Transverse colon (tissue), 4 donors: ENCODE measurements at places on chromosomes 2 and 18. TPM values are rescaled to one million over a fixed set of nuclear protein-coding genes. Genes with fewer than 3 reads are reported as not detected.
A peak's percentile ranks its signal among the peaks of the same experiment; 100 is the strongest.

- no peaks in the 10 kb centered on the region for H3K4me1 ChIP-seq
- no peak overlapping the region for H3K27ac ChIP-seq
- no peak for DNase-seq
Measured at GRCh38 chr18:32324181-32324580, 134.3 kb downstream of the MEP1B start.

DNA sequence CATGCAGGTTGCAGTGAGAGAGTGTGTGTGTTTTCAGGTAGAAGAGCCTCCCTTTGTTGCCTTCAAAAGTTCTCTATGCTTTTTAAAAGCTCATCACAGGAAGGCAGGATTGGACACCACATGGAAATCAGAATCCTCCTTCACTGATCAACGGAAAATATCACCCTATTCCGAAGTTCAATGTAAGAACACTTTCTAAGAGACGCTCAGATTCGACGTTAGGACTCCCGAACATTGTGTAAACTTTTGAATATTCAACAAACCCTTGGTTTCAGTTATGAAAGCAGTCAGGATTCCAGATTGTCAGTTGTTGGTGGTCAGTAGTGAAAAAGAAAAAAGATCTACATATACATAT is 561.4 kb upstream of the ID2 start:
- no peak for DNase-seq
- no peaks in the 10 kb centered on the region for H3K27me3 ChIP-seq
- peak overlapping the region; percentile 79 for H3K27ac ChIP-seq
- H3K4me1 ChIP-seq: peaks cover 29% of the 10 kb centered on the region
- no peak overlapping the region for H3K4me3 ChIP-seq

- no peaks in the 10 kb centered on the region for H3K27me3 ChIP-seq
- no peak for DNase-seq
- no peaks in the 10 kb centered on the region for H3K4me1 ChIP-seq
- H3K27ac ChIP-seq: no peak overlapping the region
- H3K36me3 ChIP-seq: no peaks in the 10 kb centered on the region
- no peak overlapping the region for H3K4me3 ChIP-seq
Measured at GRCh38 chr2:35591886-35592285, 763.7 kb upstream of the CRIM1 start.

GRCh38 chr18:70082430-70082829 is 123.1 kb downstream of the RTTN start:
- no peak overlapping the region for H3K27ac ChIP-seq
- H3K4me3 ChIP-seq: no peak overlapping the region
- no peaks in the 10 kb centered on the region for H3K4me1 ChIP-seq
- no peaks in the 10 kb centered on the region for H3K36me3 ChIP-seq

DNA sequence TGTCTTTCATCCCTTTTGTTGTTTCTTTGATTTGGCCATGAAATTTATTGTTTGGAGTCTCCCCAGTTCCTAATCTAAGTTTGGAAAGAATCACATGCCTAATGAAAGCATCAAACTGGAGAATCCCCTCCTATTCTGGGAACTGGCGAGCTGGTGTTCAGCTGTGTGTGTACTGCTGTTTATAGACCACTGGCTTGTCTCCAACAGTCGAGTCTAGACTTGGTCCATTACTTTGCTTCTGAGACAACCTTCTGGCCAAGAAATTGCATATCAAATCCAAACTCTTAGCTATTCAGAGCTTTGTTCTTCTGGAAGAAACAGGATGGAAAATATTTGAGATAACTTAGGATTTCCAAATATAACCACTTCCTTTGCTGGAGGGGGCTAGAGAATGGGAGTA is 111.5 kb upstream of the THSD7B start:
- H3K4me1 ChIP-seq: no peaks in the 10 kb centered on the region
- no peak overlapping the region for H3K27ac ChIP-seq
- H3K4me3 ChIP-seq: no peak overlapping the region
- DNase-seq: no peak
- H3K27me3 ChIP-seq: no peaks in the 10 kb centered on the region

- H3K4me1 ChIP-seq: peaks cover 9% of the 10 kb centered on the region
- H3K27me3 ChIP-seq: no peaks in the 10 kb centered on the region
- peak; percentile 10 for DNase-seq
- peak overlapping the region; percentile 54 for H3K27ac ChIP-seq
- H3K36me3 ChIP-seq: no peaks in the 10 kb centered on the region
- no peak overlapping the region for H3K4me3 ChIP-seq
Measured at GRCh38 chr2:207227062-207227748, 61.5 kb upstream of the KLF7 start.

DNA sequence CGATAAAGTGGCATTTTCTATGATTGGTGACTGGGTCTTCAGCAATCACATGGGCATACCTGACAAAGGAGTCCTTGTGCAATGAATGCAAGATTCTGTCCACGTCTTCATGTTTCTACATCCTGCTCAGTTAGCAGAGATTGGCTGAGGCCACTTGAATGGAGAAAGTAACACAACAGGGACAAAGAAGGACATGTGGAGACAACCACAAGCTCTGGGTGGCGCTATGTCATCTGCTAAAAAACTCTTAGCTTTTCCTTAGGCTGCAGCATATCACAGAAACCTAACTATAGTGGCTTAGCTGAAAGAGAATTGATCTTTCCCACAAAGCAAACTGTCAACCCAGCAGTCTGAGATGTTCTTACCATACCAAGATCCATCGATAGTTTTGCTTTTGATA is 1109.7 kb downstream of the SOCS6 start:
- no peak overlapping the region for H3K27ac ChIP-seq
- no peaks in the 10 kb centered on the region for H3K36me3 ChIP-seq
- H3K27me3 ChIP-seq: no peaks in the 10 kb centered on the region
- DNase-seq: no peak
- no peaks in the 10 kb centered on the region for H3K4me1 ChIP-seq
- H3K4me3 ChIP-seq: no peak overlapping the region

GRCh38 chr2:236587861-236588815 is 18.5 kb downstream of the ACKR3 start:
- no peaks in the 10 kb centered on the region for H3K27me3 ChIP-seq
- DNase-seq: no peak
- H3K36me3 ChIP-seq: no peaks in the 10 kb centered on the region
- no peak overlapping the region for H3K4me3 ChIP-seq

GRCh38 chr2:225932811-225933413 is 533.4 kb downstream of the NYAP2 start:
- H3K4me1 ChIP-seq: no peaks in the 10 kb centered on the region
- no peak overlapping the region for H3K4me3 ChIP-seq
- H3K27ac ChIP-seq: no peak overlapping the region

DNA sequence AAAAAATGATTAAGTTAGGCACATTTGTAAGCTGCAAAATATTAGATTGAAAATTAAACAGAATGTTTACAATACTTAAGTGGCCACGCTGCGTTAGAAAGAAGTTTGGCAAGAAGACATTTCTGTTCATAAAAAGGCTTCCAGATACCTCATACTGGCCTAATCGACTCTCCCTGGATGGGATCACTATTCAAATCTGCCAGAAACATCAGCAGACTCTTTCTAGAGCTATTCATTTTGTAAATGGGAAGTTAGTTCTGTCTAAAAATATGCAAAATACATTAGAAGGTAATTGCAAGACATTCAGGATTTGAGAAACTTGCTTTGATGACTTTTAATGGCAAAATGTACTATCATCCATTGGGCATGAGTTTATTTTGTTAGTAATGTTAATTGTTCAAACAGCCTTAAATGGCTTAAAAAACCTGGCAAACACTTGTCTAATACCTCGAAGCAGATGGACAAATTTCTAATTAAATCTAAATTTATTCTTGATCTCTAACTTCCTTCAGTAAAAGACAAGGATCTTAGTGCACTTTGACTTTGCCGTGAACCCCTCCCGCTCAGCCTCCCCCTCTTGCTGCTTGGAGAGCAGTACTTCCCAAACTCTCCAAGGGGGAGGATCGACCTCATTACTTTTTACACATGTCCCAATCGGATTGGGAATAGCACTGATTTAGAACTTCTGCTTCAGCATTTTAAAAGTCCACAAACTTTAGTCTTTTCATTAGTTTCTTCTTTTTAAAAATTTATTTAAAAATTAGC is 103.5 kb downstream of the SMIM21 start:
- H3K36me3 ChIP-seq: no peaks in the 10 kb centered on the region
- H3K4me3 ChIP-seq: no peak overlapping the region
- no peak overlapping the region for H3K27ac ChIP-seq
- no peaks in the 10 kb centered on the region for H3K27me3 ChIP-seq
- no peaks in the 10 kb centered on the region for H3K4me1 ChIP-seq

DNA sequence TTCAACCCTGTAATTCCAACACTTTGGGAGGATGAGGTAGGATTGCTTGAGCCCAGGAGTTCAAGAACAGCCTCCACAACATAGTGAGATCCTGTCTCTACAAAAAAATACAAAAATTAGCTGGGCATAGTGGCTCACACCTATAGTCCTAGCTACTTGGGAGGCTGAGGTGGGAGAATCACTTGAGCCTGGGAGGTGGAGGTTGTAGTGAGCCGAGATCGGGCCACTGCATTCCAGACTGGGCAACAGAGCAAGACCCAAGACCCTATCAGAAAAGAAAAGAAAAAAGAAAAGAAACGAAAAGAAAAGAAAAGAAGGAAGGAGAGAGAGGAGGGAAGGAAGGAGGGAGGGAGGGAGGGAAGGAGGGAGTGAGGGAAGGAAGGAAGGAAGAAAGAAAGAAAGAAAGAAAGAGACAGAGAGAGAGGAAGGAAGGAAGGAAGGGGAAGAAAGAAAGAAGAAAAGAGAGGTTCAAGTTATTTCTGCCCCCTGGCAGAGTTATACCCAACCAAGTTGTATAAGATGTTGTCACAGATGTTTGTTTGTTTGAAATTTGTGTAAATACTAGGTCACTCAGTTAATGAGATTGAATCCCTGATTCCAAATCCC is 3.9 kb upstream of the PKDCC start:
- no peak for DNase-seq
- H3K4me1 ChIP-seq: peaks cover 5% of the 10 kb centered on the region
- H3K27me3 ChIP-seq: peaks cover 17% of the 10 kb centered on the region
- no peak overlapping the region for H3K4me3 ChIP-seq
- H3K27ac ChIP-seq: no peak overlapping the region
- no peaks in the 10 kb centered on the region for H3K36me3 ChIP-seq

DNA sequence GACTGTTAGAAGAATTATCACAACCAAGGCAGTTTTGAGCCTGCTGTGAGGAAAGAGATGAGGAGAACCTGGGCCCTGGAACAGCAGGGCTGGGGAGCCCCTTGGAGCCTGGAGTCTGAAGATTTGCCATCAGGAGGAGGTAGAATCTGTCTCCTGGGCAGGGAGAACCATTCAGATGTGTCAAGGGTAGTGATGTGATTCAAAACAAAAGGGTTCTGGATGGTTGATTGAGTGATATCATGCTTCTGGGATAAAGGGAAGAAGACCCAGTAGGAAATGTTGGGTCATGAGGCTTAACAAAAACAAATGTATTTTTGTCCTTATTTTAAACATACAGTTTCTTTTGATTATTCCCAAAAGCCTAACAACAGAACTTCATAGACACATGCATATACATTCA is 28.6 kb downstream of the RNF144A start:
- no peak for DNase-seq
- no peak overlapping the region for H3K4me3 ChIP-seq
- H3K27ac ChIP-seq: peak overlapping the region; percentile 19

- no peaks in the 10 kb centered on the region for H3K27me3 ChIP-seq
- no peak overlapping the region for H3K4me3 ChIP-seq
- H3K36me3 ChIP-seq: no peaks in the 10 kb centered on the region
- DNase-seq: no peak
- H3K4me1 ChIP-seq: no peaks in the 10 kb centered on the region
Measured at GRCh38 chr18:34048423-34048822, 176.3 kb downstream of the NOL4 start.

- no peaks in the 10 kb centered on the region for H3K27me3 ChIP-seq
- H3K27ac ChIP-seq: peak overlapping the region; percentile 97
- DNase-seq: peak; percentile 18
- no peaks in the 10 kb centered on the region for H3K36me3 ChIP-seq
- no peak overlapping the region for H3K4me3 ChIP-seq
Measured at GRCh38 chr2:109694190-109694589, 80.0 kb downstream of the SOWAHC start.

DNA sequence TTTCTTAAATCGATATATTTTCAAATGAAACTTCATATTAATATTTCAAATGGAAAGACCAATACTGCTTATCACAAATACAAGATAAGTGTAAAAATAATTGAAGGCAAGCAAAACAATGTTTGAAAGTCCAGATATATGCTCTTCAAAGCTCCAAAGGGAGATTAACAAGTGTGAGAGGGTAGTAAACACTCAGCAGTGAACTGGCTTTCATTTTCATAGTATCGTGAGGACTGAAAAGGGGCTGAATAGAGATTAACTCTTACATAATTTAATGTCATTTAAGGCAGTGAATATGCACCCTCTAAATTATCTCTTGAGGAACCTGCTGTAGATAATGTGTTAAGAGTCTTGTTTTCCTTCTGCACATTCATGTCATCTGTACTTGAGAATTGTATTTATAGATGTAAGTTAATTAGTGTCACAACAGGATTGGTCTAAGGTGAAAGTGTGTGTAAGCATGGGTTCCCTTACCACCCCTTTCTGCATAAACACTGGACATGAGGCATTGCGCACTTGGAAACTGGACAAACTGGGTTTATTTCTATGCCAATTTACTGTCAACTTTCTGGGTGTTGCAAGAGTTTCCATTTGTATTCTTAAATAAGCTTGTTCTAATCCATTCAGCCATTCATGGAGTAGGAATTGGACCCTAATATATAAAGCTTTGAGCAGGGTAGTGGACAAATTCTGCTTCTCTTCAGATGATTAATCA is 76.7 kb upstream of the SESTD1 start:
- no peaks in the 10 kb centered on the region for H3K27me3 ChIP-seq
- DNase-seq: no peak
- H3K4me1 ChIP-seq: no peaks in the 10 kb centered on the region
- no peak overlapping the region for H3K27ac ChIP-seq

DNA sequence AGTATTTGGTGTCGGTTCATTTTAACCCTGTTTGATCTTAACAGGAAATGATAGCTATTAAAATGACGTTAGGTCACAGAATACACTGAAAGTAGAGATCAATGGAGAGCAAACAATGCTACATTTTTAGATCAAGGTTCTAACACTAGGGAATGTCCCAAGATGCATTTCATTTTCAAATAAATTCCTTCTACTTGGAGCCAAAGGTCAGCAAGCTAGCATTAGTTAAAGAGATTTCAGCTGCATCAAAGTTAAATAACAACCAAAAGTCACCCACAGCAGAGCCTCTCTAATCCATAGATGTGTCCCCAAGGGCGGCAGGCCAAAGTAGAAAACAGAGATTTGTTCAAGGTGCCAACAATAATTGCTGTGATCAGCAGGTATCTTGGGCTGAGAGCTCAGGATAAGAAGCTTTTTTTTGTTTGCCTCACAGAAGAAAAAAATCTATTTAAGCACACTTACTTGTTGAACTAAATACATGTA is 1233.6 kb upstream of the TMEFF2 start:
- no peak overlapping the region for H3K27ac ChIP-seq
- no peak overlapping the region for H3K4me3 ChIP-seq
- no peaks in the 10 kb centered on the region for H3K36me3 ChIP-seq
- H3K4me1 ChIP-seq: no peaks in the 10 kb centered on the region
- H3K27me3 ChIP-seq: no peaks in the 10 kb centered on the region

- no peak overlapping the region for H3K4me3 ChIP-seq
- no peaks in the 10 kb centered on the region for H3K27me3 ChIP-seq
- no peak for DNase-seq
- no peak overlapping the region for H3K27ac ChIP-seq
- H3K4me1 ChIP-seq: no peaks in the 10 kb centered on the region
Measured at GRCh38 chr2:134663451-134664450, 55.0 kb downstream of the TMEM163 start.

TMEM200C gene
- 1.00 TPM for total RNA-seq

MTX2 gene
- total RNA-seq: 23.9 TPM

AGAP1 gene
- total RNA-seq: 58.3 TPM

SRBD1 gene
- total RNA-seq: 13.5 TPM

ZAP70 gene
- total RNA-seq: 16.1 TPM

FBXO15 gene
- total RNA-seq: not detected

TLX2 gene
- not detected for total RNA-seq

UGT1A4 gene
- 4.8 TPM for total RNA-seq

PSMA8 gene
- total RNA-seq: not detected

SCN9A gene
- 13.1 TPM for total RNA-seq

CAVIN2 gene
- 59.3 TPM for total RNA-seq

PLA2R1 gene
- 12.3 TPM for total RNA-seq

THAP4 gene
- total RNA-seq: 142 TPM

ARL4C gene
- 11.9 TPM for total RNA-seq
